ENCODE measurements at places on chromosomes 2 and 18. TPM values are rescaled to one million over a fixed set of nuclear protein-coding genes. Genes with fewer than 3 reads are reported as not detected.

The GAD1 gene
- 0.09 TPM for total RNA-seq

The REG3A gene
- total RNA-seq = not detected

The ZBTB7C gene
- under 0.01 TPM for total RNA-seq

The ATP8B1 gene
- total RNA-seq = 10.6 TPM

The GCKR gene
- total RNA-seq = not detected

Measured in bronchial smooth muscle cell (primary cell).